ENCODE measurements at places on chromosomes 7 and 10.

DNA sequence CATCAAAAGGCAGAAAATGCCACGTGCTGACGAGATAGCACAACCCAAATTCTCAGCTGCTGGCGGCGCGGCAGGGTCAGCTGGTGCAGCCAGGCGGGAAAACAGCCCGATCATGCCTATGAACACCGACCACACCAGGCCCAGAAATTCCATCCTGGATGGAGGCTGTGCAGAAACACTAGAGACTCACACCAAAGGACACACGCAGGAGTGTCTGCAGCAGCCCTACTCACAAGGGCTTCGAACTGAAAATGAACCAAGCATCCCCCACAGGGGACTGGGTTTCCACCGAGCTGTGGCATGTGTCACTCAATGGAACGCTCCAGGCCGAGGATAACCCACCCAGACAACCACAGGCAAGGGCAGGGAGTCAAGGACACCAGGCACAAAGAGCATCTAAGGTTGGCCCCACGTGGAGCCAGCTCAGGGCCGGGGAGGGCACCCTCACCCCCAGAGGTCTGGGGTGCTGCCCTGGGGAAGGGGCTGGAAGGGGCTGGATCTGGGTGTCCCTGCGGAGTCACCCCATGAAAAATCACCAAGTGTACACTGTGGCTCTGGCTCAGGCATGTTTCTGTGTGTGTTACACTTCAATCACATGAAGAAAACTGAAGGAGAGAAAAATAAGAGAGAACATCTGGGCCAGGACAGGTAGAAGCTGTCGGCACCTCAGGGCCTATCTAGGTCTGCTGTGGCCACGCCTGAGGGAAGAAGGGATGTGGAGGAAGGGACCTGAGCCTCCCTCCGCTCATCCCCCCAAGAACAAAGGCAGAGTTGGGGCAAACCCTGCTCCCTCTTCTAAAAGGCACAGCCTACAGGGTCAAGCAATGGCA, 33.0 kb downstream of the RASGEF1A start:
- DNase-seq = no peak

DNA sequence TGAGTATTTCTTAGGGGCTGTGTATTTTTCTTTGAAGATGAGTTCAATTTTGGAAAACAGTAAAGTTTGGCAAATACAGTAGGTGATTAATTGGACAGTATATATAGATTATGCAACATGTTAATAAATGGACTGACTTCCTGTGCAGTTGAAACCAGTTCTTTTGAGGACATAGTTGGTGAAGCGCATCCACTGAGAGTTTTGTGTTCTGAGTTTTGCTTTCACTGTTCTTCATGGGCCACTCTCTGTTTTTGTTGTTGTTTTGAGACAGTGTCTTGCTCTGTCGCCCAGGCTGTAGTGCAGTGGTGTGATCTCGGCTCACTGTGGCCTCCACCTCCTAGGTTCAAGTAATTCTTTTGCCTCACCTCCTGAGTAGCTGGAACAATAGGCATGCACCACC, 109.0 kb downstream of the SDHAF3 start:
- no peak for DNase-seq

DNA sequence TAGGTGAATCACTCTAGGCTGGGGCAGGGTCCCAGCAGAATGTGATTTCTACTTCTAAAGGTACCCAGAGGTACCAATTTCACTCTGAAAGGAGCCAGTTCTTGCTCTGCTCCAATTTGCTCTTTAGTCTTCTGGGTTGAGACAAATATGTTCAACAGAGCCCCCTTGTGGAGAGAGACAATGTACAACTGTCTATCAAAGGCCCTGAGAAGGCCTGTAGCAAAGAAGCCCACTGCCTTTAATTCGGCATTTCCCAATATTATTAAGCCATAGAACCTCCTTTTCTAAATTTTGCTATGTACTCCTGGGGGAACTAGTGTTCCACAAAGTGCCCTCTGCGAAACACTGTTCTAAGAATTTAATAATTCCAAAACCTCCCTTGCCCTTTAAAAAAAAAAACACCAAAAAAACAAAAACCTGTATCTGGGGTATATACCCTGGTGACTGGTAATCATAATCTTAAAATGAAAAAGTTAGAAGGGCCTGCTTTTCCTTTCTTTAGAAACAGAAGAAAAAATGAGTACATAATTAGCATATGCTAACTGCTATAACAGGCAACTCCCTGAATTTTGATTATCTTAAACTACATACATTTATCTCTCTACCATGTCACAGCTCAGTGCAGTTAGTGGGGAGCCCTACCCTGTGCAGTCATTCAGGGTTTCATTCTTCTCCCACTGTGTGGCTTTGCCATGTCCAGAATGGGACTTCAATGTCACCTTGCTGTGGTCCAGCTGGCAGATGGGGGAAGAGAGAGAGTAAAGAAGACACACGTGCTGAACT, 160.9 kb upstream of the BMPER start:
- DNase-seq = no peak

DNA sequence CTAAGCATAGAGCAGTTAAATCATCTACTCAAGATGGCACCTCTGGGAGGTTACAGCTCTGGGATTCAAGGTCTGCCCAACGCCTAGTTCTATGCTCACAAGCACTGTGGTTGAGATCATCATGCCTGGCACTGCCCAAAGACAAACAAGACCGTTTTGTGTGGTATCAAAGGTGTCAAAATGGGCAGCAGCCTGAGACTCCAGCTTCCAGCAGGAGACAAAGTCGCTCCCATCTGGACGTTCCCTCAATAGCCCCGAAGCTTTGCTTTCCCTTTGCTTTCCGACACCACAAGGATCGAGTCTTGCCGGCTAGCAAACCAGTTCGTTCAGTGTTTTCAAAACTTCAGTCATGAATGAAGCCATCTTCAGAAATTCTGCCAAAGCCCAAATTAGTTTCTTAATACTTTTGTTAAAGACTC, 5.1 kb downstream of the HABP2 start:
- DNase-seq = no peak

GRCh38 chr7:45580053-45580872, 6.1 kb downstream of the ADCY1 start:
- no peak for DNase-seq

DNA sequence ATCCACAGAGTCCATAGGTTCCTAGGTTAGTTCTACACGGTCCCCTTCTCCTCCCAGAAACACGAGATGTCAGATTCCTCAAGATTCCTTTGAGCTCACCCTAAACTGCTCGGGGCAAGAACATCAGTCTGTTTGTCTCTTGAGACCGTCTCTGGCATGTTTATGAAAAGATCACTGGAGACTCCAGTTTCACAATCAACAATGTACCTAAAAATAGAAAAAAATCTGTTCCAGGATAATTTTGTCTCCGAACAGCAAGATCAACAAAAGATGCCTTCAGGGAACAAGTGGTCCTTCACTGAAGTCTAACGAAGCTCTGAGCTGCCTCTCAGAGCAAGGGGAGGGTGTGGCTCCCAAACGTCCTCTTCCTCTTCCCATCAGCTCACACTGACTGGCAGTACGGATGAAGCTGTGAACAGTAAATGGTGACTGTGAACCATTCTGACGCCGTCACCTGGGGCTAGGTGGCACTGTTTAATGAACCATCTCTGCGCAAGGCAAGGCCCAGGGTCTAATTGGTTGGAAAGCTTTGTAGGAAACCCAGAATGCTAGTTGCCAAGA, 156.2 kb upstream of the LYZL1 start:
- DNase-seq = no peak

- no peak for DNase-seq
Measured at GRCh38 chr10:109480836-109481235, 442.5 kb downstream of the XPNPEP1 start.

DNA sequence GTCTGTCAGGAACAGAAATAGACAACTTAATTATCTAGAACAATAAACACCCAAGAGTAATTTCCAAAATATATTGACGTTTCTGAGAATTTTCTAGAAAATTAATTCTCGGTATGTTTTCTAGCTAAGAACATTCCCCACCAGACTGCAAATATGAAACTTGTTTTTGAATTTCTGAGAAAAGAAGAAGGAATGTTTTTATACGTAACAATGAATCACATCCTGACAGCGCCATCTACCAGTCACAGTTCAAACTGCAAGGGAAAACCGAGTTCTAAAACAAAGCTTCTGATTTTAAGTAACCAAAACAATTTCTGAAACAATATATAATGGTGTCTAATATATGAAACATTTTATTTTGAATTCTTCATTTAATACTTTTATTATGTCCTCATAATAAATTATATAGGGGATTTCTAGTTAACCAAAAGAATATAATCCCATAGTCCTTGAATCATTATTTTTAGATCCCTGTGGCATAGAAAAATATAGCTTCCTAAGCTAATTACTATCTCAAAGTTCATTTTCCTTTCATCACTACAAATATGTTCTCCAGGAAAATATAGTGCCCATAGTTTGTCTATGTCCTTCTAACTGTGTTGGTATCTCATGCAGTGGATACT, 34.5 kb upstream of the MEOX2 start:
- no peak for DNase-seq

- DNase-seq = no peak
Measured at GRCh38 chr10:85603151-85603940, 763.2 kb downstream of the GRID1 start.

DNA sequence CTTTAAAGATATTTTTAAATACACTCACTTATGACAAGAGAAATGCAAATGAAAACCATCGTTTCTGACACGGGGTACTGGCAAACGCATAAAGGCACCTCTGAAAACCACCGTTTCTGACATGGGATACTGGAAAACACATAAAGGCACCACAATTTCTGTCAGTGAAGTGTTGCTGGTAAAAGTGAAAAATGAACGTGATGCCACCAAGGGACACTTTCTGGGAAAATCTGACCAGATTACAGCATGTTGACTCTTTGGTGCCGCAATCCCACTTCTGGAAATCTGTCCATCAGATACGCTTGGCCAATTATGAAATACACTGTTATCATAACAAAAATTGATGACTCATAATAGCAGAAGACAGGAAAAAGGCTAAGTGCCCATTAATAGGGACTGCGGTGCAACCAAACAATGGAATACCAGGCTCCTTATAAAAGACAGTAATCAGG, 131.7 kb downstream of the ZMYND11 start:
- DNase-seq = no peak

- DNase-seq = no peak
Measured at GRCh38 chr7:35565927-35566326, 129.0 kb downstream of the HERPUD2 start.

DNA sequence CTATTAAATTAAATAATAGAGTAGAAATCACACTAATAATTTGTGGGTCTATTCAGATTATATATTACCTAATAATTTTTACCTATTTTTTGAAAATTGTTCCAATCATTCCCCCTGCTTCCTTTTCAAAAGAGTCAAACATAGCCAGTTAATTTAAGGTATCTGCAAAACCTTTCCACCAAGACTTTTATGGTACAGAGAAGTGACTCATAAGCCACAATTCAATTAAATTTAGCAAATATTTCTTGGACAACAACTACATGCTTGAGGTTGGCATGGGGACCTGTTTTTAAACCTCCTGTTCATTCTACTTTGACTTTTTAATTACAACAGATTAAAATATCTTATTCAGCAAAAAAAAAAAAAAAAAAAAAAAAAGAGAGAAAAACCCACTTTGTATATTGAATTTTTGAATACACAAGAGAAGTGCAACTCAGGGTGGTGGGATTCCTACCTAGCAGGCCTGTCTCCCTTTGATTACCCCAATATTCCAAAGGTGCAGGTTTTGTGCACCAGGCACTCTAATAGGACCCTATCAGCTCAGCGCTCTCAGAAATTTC, 301.9 kb upstream of the C7orf33 start:
- DNase-seq = no peak

DNA sequence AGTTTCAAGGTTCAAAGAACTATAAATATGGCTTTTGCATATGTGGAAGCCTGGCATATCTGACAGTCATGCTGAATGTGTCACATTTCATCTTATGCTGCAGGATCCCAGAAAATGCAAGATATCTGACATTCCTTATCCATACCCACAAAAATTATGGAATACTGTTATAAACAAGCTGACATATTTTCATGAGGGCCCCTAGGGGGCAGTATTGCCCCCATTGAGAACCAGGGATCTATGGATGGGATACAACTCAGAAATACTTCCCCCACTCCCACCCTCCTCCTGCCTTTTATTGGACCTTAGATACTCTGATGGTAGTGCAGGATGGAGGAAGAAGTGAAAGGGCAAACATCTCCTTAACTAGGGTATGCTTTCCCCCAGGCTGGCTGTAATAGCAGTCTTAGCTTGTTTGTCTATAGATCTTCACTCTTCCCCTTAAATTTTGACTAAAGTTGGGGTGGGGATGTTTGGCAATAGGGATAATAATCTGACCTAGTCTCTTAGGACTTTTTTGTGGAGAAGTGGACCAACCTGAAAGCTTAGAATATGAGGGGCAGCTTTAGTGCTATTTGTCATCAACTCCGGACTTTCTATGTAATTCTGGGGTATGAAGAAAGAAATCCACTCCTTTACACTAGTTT, 3.5 kb upstream of the GNGT1 start:
- DNase-seq = no peak

DNA sequence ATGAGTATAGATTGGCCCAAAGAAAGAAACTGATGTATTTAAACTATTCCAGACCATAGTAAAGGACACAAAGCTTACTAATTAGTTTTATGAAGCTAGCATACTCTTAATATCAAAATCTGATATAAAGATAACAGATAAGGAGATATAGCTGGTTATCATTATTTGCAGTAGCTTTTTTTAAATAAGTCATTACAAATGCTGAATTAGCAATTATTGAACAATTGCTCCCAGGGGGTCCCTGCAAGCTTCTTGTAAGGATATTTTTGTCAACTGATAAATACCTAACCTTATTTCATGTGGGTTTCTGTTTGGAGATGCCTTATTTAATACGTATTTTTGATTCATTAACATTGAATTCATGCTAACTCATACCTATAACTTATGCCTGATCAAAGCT, 99.0 kb downstream of the RAB18 start:
- no peak for DNase-seq

- DNase-seq = no peak
Measured at GRCh38 chr10:8050556-8051108, 3.9 kb upstream of the GATA3 start.

DNA sequence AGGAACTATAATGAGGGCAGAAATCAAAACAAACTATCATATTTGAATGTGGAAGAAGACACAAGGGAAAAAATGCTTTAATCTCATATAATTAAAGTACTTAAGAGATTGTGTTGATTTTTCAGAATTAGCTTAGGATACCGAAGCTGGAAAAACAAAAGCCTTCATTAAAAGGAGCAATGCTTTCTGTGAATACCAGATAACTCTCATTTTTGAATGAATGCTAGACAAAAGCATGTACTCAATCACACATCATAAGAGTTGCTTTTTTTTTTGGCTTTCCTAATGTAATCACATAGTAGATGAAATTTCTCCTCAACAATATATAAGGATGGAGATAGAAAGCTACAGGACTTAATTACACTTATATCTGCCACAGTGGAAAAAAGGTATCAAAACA, 43.3 kb downstream of the CADPS2 start:
- DNase-seq = no peak

GRCh38 chr7:112798274-112799159, 8.3 kb upstream of the TMEM168 start:
- no peak for DNase-seq

Data from forelimb muscle (tissue), 1 donor.